ENCODE measurements at places on chromosomes 16 and 17.

DNA sequence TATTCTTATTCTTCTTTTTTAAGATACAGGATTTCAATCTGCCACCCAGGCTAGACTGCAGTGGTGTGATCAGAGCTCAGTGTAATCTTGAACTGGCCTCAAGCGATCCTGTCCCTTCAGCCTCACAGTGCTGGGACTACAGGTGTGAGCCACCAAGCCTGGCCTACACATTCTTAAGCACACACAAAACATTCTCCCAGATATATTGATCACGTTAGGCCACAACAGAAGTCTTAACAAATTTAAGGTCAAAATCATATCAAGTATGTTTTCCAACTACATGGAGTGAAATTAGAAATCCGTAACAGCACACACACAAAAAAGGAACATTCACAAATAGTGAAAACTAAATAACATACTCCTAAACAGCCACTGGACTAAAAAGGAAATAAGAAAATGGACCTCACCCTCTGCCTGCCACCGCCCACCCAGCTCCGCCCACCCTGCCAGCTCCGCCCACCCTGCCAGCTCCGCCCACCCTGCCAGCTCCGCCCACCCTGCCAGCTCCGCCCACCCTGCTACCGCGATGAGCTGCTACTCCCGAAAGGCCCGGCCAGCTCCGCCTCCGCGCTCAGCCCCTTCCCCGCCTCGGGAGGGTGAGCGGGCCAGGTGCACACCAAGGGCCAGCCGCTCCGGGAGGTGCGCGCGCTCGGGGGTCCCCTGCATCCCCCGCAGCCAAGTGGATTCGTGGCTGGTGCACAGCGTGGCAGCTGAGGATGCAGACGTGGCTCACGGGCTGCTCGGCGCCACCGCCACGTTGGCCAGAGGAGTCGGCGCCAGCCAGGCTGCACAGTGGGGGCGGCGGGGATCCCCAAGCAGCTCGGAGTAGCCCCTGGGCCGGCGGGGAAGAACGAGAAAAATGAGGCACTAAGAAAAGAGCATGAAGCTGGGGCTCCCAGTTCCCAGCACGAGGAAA lies 41.2 kb downstream of the C16orf87 start:
- peak; percentile 59 for DNase-seq

GRCh38 chr16:90077757-90078578 lies 837 bp upstream of the PRDM7 start:
- no peak for DNase-seq

DNA sequence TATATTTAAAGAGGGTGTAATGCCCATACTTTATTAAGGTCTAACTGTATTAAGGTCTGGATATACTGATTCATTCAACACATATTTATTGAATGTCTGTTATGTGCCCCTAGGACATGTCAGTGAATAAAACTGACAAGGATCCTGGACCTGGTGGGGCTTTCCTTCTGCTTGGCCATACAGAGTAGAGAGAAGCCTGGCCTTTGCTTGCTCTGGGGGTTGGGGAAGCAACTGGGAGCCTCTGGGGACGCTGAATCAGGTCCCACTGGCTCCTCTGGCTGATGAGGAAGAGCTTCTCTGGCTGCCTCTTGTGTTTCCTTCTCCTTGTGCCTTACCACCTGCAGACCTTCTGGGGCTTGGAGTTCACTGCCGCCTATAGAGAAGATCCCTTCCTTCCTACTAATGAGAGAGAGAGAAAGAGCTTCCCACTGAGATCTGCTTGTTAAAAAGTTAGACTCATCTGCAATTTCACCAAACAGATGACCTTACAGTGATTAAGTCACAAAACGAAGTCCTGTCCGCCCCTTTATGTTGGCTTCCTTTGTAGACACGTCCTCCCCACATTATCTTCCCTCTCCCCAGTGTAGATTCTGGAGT lies 49.7 kb downstream of the MSI2 start:
- DNase-seq: no peak

GRCh38 chr17:57940653-57941329 lies 14.4 kb downstream of the CUEDC1 start:
- no peak for DNase-seq

DNA sequence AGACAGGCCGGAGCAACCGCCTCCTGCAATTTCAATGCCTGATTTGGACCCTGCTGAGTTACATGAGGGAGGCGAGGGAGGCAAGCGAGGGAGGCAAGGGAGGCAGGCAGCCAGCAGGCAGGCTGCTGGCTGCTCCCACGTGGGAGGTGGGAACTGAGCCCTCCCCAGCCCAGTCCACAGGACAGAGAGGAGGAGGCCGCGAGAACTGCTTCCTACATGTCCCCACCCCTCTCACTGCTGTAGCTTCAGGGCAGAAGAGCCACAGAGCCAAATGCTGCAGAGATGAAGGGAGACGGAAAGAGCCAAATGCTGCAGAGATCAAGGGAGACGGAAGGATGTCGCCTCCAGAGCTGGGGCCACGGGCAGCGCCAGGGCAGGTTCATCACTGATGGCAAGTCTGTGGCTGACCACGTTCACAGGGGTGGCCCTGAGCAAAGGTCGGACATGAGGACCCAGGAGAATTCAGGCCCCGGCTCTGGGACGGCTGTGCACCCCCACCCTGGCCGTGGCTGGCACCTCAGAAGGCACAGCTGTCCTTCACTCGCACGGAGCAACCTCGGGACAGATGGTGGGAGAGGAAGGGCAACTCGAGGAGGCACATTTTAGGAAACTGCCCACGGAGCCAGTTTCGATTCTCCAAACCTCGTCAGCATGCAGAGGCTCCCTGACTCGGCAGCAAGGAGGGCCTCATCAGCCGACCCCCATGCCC lies 21.5 kb downstream of the RPH3AL start:
- no peak for DNase-seq

GRCh38 chr16:11570258-11570657 lies 16.5 kb downstream of the LITAF start:
- no peak for DNase-seq
